ENCODE measurements at places on chromosomes 5 and 9.
A peak's percentile ranks its signal among the peaks of the same experiment; 100 is the strongest.

- no peak for DNase-seq
Measured at GRCh38 chr5:133847301-133847700, 121.1 kb downstream of the C5orf15 start.

DNA sequence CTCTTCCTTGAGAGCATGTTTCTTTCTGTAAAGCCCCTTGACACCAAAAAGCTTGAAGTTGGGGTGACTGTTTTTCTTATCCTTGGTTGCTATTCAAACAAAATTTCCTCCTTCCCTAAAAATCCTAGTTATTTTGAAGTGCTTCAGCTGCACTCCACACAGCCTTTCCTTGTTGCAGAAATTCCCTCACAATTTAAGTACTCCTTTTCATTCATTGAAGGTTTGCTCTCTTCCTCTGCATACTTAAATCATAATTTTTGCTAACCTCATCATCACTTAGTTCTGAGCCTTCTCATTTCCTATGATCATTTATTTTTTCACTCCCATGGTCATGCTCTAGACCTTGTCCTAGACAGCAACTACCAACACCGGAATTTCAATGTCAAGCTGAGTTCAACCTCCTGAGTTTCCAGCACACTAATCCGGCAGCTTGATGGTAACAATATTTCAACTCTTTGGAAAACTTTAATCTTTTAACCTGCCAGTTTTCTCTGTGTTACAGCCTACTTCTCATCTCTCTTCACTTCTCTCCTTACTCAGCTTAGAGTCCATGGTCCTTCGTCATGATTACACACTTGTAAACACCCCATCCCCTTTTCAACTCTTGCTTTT lies 78.7 kb upstream of the ACTBL2 start:
- no peak for DNase-seq

DNA sequence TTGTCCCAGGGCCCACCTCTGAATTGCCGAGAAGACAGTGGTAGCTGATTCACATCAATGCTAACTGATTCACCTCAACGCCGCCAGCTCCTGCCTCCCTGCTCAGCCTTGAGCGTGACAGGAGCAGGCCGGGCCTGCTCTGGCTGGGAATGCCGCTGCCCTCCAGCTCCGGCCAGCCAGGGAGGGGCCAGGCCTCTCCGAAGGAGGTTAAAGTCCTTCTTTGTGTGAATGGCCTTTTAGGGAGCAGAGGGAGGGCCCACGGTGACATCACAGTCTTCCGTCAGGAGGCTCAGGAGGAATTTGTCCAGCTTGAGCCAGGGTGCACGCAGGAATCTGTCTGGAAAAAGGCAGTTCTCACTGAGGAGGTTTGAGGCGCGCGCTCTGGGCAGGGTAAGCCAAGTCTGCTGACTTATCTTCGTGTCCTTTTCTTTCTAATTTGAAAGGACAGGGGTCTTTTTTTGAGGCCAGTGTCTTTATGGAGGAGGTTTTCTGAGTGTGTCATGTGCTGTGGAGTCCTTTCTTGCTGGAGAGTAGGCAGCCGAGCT lies 82.7 kb downstream of the C9orf152 start:
- DNase-seq, result peak; percentile 99

DNA sequence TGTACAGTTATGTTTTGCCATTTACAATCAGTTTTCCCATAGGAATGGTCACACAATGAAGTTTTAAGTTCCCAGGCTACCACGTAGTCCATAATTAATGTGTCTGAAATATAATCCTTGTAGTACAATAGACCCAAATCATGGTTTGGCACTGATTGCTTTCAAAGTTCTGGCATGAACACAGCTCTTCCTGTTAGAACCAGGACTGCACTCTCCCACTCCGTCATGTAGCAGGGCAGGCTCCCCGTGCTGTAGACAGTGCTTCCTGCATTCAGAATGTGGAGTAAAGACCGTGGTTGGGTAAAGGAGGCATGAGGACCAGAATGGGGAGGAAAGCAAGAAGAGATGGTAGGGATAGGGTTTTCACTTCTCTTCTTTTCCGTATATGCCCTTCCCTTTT lies 4.0 kb downstream of the SEC61B start:
- DNase-seq, result no peak

DNA sequence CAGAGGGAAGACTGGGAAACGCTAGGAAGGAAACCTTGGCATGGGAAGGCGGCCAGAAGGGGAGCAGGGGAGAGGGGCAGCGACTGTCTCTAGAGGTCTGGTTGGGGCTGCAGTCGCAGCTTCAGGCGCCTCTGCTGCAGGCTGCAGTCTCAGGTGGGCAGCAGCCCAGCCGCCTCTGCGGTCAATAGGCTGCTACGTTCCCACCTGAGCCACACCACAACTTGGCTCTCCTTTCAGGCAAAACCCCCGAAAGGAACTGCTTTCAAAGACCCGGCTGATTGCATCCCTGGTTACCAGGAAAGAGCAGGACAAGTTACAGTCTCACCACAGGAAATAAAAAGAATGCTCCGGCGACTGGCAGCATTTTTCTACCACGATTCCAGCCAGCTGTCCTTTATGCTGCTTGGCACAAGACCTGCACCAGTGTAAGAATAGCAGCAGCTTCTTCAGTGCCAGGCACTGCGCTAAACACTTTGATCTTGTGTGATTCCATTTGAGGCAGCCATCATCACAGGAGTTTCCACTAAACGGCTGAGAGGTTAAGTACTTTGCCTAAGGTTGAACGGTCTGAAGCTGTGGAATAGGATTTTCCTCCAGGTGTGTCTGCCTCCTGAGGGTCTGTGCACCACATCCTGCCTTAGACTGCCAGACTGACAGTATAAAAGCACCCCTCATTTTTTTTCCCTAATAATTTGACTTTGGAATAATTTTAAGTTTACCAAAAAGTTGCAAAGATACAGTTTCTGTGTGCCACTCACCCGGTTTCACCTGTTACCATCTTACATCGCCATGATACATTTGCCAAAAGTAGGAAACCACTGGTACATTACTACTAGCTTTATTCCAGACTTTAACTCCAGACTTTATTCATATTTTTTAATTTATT lies 7.5 kb downstream of the RPS14 start:
- no peak for DNase-seq

DNA sequence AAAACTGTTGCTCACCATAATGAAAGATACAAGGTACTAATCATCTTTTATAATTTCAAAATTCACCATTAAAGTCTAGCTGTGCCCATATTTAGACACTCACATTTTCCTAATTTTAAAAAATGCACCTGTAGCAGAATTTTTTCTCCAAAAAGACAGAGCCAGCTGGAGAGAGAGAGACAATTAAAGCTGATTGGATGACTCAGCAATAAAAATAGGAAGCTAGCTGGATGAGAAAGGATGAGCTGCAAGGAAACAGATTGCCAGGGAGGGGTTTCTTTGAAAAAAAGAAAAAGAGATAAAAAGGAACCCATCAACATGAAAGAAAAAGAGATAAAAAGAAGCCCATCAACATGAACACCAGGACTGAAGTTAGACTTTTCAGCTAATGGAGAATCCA lies 73.8 kb downstream of the HCN1 start:
- no peak for DNase-seq

- no peak for DNase-seq
Measured at GRCh38 chr9:33856247-33856646, 39.3 kb downstream of the UBE2R2 start.

DNA sequence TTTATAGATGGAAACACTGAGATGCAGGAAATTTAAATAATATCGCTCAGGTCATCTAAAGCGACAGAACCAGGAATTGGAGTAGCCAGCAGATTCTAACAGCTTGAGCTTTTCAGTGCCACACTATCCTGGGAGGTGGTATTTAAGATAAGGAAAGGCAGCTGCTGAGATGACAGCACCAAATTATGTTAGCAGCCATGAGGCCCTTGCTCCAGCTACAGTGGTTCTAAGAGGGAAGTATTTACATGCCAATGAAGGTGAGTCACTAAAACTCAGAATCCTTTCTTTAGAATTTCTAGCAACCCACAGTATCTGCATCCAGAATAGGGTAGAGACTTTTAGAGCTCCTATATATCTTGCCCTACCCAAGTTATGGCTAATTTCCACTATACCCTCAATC lies 127.0 kb upstream of the VLDLR start:
- peak; percentile 82 for DNase-seq

DNA sequence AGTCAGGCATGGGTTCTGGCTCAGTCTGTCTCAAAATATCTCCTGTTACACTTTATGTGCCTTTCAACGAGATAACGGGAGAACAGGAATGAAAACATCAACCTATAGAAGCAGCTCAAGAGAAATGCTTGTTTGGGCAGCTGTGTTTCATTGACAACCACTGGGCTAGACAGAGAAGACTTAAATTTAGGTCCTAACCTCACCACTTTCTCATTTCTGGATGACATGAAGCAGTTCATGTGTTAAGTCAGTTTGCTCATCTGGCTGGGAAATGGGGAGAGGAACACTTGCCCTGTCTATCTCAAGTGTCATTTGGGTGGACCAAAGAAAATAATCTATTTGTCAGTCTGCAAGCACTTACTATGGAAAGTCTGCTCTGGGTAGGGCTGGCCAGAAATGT lies 66.7 kb upstream of the PCA3 start:
- DNase-seq, result no peak

DNA sequence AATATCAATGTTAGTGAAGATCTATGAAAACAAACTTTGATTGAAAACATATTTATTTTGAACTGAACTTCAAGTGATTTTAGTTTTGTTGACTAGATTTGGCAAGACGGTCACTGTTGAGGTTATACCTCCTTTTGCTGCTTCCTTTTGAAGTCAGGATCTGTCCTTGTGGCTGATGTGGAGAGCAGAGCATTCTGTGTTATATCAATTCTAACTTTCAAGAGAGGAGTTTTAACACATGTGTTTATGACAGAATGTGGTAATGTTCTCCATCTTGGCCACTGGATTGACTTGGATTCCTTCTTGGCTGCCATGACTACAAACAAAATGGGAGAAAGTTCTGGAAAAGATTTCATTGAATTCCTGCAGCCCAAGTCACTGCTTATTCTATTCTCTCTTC lies 104.0 kb upstream of the ACTBL2 start:
- no peak for DNase-seq

- DNase-seq, result no peak
Measured at GRCh38 chr5:31617867-31618266, 21.1 kb upstream of the PDZD2 start.

- DNase-seq, result no peak
Measured at GRCh38 chr9:88596376-88596775, 61.4 kb downstream of the NXNL2 start.

GRCh38 chr9:91166796-91167366 lies 194.8 kb downstream of the AUH start:
- DNase-seq, result peak; percentile 68
